ENCODE measurements at places on chromosomes 11 and 22.

GRCh38 chr11:79487412-79487811, 46.6 kb upstream of the TENM4 start:
- no peak for DNase-seq

GRCh38 chr11:16402654-16403447, 46.5 kb upstream of the SOX6 start:
- no peak for DNase-seq

- DNase-seq = no peak
Measured at GRCh38 chr11:46386674-46387073, 4.9 kb downstream of the CHRM4 start.

GRCh38 chr11:2509481-2510001, 64.7 kb downstream of the KCNQ1 start:
- peak; percentile 33 for DNase-seq

DNA sequence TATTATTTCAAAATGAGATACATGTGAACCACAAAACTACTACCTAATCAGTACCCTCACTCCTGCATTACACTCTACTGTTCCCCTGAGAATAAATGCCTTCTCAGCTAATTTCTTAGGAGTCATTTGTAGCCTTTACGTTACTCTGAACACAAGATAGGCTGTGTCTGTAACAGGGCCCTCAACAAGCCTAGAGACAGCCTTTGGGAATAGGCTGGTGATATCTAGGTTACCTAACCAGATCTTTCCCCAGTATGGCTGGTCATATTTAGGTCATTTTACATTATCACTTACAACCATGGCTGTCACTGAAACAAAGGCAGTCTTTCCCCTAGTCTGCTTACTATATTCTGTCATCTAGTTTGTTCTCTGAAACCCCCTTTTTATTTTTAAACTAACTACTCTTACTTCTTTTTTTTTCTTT, 14.2 kb downstream of the ATM start:
- no peak for DNase-seq

DNA sequence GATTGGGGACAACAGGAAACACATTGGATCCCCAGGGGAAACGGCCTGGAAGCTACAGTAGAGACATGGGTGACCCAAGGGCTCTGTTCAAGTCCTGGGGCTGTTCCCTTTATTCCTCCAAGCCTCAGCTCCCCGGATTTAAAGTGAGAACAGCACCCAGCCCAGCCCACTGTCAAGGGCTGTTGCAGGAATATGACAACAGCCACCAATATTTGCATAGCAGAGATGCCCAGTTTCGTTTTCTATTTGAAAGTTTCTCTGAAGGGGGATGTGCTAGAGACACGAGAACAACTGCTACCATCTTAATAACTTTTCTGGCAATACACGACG, 81.1 kb upstream of the WNT7B start:
- DNase-seq = no peak

- DNase-seq = no peak
Measured at GRCh38 chr22:48084041-48084728, 1321.7 kb downstream of the TBC1D22A start.

GRCh38 chr11:129618046-129618569, 197.5 kb upstream of the TMEM45B start:
- no peak for DNase-seq

- DNase-seq = peak; percentile 54
Measured at GRCh38 chr22:24554313-24555164, at the start of gene GUCD1. GUCD1 (minus strand) TSS chr22:24555138; CDS start chr22:24554991, 147 bp downstream.

DNA sequence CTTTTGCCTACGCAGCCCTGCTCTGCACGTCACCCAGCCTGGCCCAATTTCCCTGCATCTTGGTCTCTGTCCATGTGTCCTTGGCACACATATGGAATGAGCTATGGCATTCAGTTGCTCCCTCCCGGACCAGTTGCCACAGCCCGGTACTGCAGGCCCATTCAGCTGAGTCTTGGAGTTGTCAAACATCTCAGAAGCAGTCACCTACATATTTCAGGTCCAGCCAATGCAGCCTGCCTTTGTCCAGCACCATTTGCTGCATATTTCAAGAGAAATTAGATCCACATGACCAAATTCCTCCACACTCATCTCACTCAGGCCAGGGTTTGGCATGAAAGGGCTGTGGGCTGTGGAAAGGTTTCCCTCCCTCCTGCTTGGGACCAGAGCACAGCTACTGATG, 76.8 kb downstream of the MN1 start:
- no peak for DNase-seq

DNA sequence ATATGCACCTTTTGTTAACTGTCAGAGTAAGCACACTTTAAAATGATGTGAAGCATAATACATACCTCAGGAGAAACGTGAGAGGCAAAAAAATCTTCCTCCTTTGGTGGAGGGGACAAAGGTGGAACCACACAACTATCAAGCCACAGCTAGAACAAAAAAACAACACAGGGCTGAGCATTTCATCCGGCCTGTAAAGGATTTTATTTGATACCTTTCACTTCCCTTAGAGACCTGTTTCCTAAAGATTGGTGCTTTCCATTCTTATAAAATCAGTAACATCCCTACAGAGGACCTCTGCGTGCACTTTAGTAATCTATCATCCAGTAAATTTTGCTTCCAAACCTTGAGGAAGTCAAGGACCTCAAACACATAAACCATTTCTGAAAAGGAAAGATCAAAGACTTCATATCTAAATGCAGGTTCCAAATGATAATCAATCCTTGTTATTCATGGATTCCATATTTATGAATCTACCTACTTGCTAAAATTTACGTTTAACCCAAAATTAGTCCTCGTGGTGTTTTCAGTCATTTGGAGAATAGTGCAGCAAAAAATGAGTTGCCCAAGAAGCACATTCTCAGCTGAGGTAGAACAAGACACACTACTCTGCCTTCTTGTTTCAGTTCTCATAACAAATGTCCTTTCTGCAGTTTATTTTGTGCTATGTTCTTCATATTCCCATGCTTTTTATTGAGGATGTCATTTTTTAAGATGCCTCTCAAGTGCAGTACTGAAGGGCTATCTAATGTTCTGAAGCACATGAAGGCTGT, 22.7 kb downstream of the ARFGAP3 start:
- DNase-seq = no peak

DNA sequence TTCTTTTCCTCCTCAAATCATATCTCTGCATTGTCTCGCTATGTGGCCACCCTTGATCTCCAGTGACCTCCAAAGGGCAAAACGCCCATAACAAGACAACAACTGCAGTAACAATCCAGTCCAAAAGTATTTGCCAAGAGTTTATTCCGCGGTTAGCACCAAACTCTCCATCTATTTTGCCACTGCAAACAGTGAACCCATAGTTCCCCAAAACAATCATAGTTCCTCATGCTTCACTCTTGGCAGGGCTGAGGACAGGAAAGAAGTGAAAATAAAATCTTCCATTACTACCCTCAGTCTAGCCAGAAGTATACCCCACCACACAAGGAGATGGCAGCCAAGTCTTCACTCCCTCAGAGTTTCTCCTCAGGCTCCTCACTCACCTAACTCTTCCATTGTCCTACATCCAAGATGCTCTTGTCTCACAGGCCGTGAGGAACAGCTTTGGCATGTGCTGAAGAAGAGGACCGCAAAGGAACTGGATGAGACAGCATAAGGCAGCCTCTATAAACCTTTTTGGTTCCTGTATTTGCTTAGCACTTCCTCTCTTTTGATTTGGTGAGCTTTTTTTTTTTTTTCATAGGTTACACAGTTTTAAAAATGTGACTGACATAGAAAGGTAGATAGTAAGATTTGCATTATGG, at the start of gene LPXN:
Gene LPXN (minus strand): TSS at position 480 of the 644 bp plus-strand sequence. CDS start 84 bp downstream, at position 396.
- DNase-seq = no peak

DNA sequence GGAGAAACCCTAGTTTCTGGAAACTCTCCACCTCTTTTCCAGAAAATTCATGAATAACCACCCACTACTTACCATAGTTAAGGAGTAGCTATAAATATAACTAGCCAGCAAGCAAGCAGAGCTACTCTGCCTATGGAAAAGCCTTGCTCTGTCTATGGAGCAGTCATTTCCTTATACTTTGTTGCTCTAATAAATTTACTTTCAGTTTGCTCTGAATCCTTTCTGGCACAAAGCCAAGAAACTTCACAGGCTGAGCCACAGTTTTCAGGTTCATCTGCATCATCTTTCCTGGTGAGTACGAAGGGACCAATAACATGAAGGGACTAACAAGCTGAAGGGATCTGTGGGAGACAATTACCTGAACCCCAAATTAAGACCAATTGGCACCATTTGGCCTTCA, 4.6 kb downstream of the OR4C45 start:
- DNase-seq = no peak

DNA sequence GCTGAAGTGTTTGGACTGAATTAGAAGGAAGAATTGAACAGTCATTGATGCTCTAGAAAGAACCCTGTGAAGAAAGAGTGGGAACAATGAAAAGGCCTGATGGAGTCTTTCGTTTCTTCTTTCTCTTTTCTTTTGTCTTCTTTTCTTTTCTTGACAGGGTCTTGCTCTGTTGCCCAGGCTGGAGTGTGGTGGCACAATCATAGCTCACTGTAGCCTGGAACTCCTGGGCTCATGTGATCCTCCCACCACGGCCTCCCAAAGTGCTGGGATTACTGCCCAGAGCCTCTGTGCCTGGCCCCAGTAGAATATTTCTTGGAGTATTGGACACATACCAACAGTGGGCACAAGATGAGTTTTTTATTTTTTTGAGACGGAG, 1.1 kb downstream of the FEN1 start:
- DNase-seq = no peak

GRCh38 chr22:44430716-44431115, 67.3 kb downstream of the RTL6 start:
- no peak for DNase-seq

GRCh38 chr11:130737866-130738431, 178.3 kb downstream of the SNX19 start:
- no peak for DNase-seq

DNA sequence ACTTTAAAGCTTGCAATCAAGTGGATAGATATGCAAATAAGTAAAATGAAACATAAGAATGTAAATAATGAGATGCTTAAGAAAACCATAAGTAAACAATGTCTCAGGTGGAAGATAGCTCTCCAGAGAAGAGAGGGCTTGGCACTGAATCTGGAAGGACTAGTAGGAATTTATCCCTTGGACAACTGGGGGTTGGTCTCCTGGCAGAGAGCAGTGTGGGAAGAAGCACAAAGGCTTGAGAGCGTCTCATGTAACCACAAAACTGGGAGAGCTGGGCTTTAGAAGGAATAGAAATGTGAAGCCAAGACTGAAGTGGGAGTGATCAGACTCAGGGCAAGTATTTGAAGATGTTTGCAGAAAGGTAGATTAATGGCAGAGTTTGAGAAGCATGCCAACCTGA, 31.3 kb downstream of the CARD18 start:
- no peak for DNase-seq

- no peak for DNase-seq
Measured at GRCh38 chr11:132941024-132941646, 591.2 kb downstream of the OPCML start.

DNA sequence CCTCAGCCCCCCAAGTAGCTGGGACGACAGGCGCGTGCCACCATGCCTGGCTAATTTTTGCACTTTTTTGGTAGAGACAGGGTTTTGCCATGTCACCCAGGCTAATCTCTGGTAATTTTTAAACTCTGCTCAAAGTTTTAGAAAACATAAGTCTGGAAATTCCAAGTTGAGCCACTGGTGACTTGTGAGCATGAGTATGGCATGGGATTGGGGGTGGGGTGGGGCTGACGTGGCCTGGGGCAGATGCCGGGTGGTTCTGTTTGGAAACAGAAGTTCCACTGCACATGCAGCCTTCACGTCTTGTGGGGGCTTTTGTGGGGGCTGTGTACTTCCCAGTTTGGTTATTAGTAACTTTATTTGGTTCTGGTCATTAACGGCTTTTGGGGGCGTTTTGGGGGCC, 67.3 kb downstream of the PTPRJ start:
- no peak for DNase-seq

- DNase-seq = no peak
Measured at GRCh38 chr22:46706060-46706459, 32.0 kb downstream of the CERK start.

DNA sequence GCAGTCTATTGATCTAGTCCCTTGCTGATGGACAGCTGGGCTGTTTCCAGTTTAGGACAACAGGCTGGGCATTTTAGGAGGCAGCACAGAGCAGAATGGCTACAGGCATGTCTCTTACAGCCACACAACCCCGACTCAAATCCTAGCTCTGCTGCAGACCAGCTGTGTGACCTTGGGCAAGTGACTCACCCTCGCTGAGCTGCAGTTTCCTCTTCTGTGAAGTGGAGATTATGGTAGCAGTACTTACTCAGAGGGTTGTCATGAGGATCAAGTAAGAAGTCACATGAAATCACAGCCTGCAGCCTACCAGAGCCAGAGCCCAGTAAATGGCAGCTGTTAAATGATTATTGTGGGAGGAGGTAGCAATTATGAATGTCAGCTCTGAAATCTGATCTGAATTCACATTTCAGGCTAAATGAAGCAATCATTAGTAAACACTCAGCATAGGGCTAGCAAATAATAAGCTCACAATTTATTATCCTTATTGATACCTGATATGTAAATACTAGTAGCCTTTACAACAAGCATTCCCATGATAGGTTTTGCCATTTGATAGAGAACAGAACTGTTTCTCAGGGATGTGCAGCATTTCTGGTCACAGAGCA, 58.9 kb downstream of the MYEOV start:
- DNase-seq = no peak

- DNase-seq = peak; percentile 83
Measured at GRCh38 chr22:50705219-50705691, 32.6 kb downstream of the SHANK3 start.

- DNase-seq = no peak
Measured at GRCh38 chr11:35316161-35316560, 103.2 kb downstream of the SLC1A2 start.

DNA sequence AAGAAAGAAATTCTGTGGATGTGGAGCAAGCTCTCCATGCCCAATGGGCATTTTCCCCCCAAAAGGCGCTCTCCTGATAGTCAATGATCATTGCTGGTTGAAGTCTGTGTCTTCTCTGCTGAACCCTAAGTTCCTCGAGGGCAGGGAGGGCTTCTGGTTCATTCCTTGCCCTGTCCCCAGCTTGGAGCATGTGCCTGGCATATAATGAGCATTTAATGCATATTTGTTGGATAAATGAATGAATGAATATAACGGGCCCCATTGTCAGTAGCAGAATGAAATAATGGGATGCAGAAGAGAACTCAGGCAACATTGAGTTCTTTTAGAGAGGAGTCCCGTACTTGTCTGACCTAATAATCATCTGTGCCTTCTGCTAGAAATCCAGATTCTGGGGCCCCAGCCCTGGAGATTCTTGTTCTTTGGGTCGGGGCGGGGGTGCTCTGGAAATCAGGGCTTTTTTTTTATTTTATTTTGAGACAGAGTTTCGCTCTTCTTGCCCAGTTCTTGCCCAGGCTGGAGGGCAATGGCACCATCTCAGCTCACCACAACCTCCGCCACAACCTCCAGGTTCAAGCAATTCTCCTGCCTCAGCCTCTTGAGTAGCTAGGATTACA, 64.4 kb downstream of the CD82 start:
- peak; percentile 24 for DNase-seq
